ENCODE measurements at places on chromosomes 7 and 10.

DNA sequence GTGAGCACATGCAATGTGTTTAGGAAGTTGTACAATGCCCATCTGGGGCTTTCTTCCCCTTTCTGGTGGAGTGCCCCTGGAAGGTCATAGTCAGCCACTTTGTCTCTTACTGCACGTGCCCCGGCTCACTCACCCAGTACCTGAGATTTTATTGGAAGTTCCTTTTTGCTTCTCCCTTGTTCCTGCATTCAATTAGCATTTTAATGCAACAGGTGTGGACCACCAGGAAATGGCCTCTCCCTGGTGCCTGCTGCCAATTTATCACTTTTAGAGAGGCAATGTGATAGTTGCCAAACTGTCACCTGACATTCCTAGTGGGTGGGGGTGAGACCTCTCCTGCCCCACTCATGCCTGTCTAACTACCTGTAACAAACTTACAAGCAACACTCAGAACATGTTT is 293.4 kb upstream of the DKK1 start:
- DNase-seq: no peak

GRCh38 chr7:155862123-155862892 is 50.0 kb upstream of the SHH start:
- DNase-seq: no peak

- DNase-seq: no peak
These were observed 1017.0 kb upstream of the GHITM start for GRCh38 chr10:83122336-83122735.

DNA sequence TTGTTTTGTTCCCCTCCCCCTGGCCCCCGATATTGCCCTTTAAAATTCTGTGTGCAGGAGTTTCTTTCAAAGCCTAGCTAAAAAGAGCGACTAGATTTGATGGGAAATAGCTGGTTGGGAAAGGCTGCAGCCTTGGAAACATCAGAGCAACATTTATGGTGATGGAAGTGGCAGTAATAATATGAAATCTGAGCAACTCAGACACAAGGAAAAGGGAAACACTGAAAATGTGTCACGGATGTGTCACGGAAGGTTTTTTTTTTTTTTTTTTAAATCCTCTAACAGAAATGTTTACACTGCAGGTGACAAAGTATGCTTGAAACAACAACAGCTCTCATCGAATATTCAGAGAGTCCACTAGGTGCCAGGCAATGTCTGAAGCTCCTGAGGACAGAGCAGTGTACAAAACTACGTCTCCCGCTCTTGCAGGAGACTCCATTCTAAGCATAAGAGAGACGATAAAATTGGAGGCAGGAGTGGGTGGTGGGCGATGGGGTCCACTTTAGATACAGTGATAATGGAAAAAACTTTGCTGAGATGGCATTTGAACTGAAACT is 143.0 kb downstream of the RSU1 start:
- DNase-seq: no peak

GRCh38 chr10:33247221-33247922 is 87.1 kb downstream of the NRP1 start:
- DNase-seq: no peak

DNA sequence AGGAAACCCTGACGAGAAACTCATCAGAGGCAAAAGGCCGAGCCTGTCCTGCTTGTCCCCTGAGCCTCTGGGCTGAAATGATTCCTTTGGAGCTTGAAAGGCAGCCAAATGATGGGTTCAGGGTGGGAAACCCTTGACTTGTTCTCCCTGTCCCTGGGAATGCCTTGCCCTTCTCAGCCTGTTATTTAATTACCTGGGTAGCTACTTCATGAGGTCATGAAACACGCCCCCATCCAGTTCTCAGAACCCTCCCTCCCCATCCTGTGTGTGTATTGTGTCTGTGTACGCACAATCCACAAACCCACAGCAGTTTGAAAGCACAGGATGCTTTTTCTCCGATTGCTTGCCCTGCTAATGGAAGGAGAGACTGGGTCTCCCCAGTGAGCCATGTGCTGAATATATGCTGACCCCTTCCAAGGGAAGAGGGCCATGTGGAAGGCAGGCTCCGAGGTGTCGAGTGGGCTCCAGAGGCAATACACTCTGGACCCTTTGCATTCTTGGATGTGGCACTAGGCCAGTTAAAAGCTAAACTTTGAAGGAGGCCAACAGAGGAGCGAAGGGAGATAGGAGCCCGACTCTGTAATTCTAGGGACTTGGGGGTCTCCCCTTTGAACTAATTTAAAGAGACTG is 10.6 kb downstream of the DUSP5 start:
- peak; percentile 28 for DNase-seq

GRCh38 chr10:47367646-47368045 is 16.4 kb downstream of the ZNF488 start:
- no peak for DNase-seq

DNA sequence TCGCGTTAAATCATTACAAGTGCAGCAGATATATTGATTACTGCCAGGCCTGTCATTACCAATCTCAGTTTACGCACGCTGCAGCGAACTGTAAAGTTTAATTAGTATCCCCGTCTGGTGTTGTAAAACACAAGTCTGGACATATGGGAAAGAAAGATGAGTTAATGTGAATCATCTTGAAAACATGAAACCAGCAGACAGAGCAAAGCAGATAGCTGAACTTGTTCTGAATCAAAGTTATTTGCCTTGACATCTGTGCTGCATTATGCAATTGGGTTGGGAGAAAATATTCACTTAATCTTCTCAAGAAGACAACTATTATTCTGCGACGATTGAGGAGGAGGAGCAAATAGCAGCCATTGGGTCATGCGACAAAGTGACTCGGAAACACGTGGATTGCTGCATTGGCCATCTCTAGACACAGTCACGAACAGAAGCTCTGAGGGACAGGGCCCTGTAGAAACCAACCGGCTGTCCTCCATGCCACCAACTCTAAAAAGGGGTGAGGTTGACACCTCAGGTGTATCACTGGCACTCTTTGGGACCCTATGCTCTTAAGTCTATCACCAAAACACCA is 156.3 kb upstream of the C7orf33 start:
- peak; percentile 58 for DNase-seq

- DNase-seq: no peak
These were observed 9.0 kb downstream of the LSM5 start for GRCh38 chr7:32481176-32481575.

DNA sequence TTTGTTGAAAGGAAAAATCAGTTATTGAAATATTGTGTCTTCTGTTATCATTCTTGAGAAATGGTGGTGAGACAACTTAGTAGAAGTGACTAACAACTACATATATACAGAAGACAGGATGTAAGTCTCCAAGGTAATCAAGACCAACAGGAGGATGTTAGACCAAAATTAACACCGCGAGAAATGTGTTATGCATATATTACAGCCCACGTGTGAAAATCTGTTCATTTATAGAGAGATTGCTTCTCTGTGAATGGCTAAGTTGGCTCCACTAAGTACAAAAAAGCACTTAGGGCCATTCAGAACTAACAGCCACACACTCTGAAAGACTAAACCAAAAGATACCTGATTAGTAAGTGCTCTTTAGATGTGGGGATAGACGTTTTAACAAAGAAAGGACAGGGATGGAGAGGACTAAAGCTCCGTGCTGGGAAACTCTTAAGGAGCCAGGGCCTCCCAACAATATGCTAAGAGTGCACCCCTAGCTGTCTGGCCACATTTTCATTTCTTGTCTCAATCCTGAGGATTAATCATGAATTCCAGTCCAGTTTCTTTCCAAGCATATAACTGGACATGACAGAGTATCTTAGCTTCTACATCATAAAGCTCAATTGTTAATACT is 26.5 kb downstream of the HDAC9 start:
- DNase-seq: no peak

- DNase-seq: peak; percentile 57
These were observed 149.8 kb downstream of the DOCK4 start for GRCh38 chr7:112056409-112056808.

DNA sequence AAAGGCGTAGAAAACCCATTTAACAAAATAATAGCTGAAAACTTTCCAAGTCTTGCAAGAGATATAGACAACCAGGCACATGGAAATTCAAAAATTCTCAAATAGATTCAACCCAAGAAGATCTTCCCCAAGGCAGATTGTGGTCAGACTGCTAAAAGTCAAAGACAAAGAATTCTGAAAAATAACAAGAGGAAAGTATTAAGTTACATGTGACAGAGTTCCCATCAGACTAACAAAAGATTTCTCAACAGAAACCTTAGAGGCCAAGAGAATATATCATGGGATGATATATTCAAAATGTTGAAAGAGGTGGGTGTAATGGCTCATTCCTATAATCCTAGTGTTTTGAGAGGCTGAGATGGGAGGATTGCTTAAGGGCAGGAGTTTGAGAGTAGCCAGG is 59.8 kb downstream of the TMEM178B start:
- peak; percentile 10 for DNase-seq

DNA sequence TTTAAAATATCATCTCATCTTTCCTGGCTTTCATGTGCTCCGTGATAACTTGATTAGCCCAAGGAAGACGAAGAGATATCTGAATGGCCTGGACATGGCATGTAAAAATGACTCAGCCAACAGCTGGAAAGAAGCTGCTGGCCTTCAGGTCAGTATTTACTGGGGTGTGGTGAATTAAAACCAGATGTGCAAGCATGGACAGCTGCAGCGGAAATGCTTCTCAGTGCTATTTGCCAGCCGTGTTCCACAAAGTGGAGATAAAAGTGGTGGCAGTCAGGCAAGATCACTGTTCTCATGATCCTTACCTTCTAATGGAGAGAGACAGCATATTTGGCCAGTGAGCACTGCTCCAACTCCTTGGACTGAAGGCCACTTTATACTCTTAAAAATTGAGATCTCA is 203.1 kb upstream of the VSTM2A start:
- peak; percentile 92 for DNase-seq

All from fibroblast of mammary gland (primary cell).